ENCODE measurements at places on chromosomes 6 and 20. TPM values are rescaled to one million over a fixed set of nuclear protein-coding genes. Genes with fewer than 3 reads are reported as not detected.

GRCh38 chr6:163543321-163543720 lies 128.8 kb downstream of the QKI start:
- no peak for DNase-seq

GRCh38 chr6:9540534-9541126 lies 874.2 kb downstream of the TFAP2A start:
- peak; percentile 20 for DNase-seq

DNA sequence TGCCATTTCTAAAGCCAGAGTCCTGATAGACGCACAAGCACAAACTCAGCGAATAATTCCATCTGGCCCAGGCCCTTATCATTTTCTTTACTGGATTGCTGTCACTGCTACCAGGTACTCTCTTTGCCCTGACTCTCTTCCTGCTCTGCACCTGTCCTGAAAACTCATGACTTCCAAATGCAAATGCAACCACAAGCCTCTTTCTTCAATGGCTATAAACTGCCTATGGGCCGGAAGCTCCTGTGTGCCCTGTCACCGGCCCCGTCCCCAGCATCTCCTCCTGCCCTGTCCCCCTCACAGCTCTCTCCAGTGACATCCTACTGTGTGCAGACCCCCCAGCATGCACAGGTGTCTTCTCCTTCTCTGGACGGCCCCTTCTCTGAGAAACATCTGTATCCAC lies 302.6 kb downstream of the GMDS start:
- no peak for DNase-seq

DNA sequence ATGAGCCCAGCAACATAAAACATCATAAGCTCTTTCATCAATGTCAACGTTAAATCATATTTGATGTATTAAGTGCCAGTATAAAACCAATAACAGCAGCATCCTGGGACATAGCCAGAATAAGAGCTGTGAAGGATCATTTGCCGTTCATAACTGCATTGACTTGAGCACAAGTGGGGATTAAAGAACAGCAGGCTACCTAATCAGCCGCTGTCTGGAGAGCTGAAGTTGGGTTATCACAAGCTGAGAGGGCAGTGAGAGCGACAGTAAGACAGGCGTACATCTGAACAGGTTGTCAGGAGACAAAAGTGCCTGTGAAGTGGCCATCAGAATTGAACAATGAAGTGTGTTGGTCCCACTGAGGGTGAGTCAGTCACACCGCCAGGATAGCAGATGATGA lies 269.6 kb downstream of the GRIK2 start:
- no peak for DNase-seq

DNA sequence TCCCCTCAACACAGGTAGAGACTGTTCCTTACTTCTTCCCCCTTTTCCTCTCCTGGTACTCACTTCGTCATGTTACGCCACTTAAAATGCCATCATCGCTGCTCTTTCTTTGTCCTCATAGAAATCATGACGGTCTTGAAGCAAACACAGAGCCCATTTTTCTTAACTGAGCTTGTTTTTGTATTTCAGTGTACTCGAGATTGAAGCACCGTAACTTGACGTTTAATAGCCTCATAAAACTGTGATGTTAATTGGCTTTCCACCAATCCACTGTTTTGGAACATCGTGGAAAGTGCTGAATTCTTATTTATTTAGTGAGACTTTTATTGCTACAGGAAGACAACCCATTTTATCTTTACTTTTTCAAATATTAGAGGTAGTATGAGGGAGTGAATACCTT lies 38.7 kb downstream of the DUSP22 start:
- no peak for DNase-seq

DNA sequence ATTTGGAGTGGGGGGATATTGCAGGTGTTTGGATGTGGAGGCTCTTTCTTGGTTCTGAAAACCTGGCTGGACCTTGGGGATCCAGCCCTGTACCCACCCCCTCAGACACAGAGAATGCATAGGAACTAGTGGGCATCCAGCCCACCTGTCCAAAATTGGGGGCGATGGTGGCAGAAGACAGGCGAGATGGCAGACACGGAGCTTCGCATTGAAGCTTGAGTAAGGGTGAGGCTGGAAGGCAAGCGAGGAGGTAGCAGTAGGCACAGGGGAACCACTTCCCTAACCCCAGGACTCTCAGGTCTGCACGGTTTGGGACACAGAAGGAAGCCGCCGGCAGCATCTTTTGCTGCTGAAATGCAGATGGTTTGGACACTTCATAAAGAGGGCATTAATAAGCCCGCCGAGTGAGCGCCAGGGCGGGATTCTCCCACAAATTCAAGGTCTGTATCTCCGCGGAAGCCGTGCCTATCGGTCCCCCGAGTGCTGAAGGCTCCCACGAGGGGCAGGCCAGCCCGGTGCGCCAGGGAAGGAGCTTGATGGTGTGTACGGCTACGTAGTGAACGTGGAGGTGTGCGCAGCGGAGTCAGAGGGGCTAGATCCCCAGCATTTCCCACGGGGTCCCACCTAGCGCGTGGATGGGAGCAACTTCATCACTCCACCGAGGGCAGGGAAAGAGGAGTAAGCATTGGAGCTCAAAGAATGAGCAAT lies 1.6 kb upstream of the FOXA2 start:
- DNase-seq, result peak; percentile 19

GRCh38 chr6:101722471-101722870 lies 329.0 kb downstream of the GRIK2 start:
- DNase-seq, result no peak

DNA sequence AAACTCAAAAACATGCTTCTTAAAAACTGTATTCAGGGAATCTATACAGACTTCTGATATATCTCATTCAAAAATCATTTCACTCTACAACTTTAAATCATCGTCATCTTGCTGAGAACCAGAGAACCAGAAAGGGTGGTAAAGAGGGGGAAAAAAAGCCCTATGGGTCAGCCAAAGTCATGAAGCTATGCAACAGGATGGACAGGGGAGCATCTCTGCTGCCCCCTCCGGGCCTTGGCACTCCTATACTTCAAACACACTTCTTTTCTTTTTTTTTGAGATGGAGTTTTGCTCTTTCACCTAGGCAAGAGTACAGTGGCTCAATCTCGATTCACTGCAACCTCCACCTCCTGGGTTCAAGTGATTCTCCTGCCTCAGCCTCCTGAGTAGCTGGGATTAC lies 73.5 kb upstream of the NFATC2 start:
- no peak for DNase-seq

Gene NRSN1
- total RNA-seq, result not detected

DNA sequence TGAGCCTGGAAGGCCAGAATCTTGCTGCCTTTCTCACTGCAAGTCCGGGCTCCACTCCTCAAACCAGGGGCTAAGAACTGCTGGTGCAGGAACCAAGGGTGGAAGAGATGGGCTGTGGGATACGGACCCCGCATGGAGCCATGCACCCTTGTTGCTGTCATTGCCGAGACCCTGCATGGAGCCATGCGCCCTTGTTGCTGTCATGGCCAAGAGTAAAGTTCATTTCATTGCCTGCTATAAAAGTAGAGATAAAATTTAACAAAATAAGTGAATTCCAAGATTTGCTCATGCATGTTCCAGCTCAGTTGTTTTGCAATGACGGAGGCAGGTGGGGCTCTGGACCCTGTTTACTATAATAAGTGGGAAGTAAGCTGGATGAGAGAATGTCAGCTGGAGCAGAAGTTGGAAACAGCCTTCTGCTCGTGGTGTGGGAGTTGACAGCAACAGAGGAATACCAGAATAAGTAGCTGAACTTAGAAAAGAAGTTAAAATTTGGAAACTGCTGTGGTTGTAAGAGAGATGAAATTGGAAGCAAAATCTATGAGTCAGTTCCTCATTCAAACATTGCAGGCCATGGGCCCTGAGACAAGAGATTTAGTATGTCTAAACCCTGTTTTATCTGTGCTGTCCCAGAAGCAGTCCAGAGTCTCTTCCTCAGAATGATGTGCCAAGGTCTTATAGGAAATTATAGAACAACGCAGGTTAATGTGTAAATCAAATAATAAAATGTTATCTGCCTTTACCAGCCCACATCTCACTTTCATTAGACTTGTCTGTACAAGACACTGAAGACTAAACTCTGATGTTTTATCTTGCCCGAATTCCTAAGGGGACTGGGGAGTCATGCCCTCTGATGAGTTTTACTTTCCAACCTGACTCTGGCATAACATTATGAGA lies 15.8 kb upstream of the THBS2 start:
- peak; percentile 29 for DNase-seq

Gene WDR27
- total RNA-seq, result 60.5 TPM

GRCh38 chr6:100463630-100464161 lies 1.0 kb downstream of the SIM1 start:
- DNase-seq, result no peak

Gene TDRD6
- 0.39 TPM for total RNA-seq

GRCh38 chr6:26437550-26437949 lies 2.8 kb upstream of the BTN3A3 start:
- DNase-seq, result no peak

GRCh38 chr6:71326611-71327010 lies 38.0 kb downstream of the OGFRL1 start:
- no peak for DNase-seq

Gene DDX27
- 32.8 TPM for total RNA-seq

DNA sequence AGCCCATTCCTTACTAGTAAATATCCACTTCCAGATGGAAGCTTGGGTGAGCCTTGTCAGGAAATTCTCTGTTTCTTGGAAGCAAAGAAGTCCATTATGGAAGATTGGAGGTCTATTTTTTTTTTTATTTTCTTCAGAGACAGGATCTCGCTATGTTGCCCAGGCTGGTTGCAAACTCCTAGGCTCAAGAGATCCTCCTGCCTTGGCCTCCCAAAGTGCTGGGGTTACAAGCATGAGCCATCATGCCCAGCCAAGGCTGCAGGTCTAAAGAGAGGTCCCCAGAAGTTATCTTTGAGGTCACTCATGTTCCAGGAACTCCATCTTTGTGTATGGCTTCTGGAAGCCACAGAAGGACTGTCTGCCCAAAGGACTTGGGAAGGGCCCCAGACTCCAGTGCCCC lies 255.3 kb downstream of the LY86 start:
- no peak for DNase-seq

Gene UBD
- total RNA-seq, result 11.7 TPM

GRCh38 chr20:41394081-41394480 lies 27.5 kb upstream of the EMILIN3 start:
- DNase-seq, result no peak

Gene OR2H2
- not detected for total RNA-seq

DNA sequence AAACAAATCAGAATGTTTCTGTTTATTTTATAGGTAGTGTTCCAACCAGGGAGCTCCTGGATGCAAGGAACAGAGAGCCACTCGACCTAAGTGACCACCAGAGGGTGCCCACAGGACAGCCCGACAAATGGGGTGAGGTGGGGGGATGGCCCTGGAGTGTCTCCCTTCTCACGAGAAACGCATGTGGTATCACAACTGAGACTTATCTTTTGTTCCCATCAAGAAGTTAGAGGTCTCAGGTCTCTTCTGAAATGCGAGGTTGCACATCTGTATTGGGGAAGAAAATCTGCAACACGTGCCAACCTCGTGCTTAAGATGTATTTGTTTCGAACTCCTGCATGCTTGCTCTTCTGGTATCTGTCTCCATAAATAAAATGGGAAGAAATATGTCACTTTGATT lies 104.0 kb downstream of the ISM1 start:
- DNase-seq, result peak; percentile 52

GRCh38 chr20:11882651-11883050 lies 35.0 kb upstream of the BTBD3 start:
- DNase-seq, result no peak

DNA sequence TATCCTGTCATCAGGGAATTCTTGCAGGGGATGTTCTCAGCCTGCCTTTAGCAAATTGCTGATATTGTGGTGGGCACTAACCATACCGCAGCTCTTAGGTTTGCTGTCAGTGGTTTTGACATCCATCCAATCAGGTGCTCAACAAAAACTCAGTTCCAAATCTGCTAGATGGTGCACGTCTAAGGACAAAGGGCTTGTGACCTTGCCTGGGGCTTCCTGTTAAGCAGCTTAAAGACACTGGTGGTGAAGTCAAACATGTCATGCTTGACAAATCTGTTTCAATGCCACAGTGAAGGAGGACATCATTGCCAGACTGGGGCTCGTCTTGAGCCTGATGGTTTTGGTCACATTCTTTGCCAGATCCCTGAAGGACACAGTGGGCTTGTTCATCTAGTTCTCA lies 179.8 kb upstream of the NOX3 start:
- DNase-seq, result no peak

GRCh38 chr6:101683884-101684283 lies 290.4 kb downstream of the GRIK2 start:
- no peak for DNase-seq

DNA sequence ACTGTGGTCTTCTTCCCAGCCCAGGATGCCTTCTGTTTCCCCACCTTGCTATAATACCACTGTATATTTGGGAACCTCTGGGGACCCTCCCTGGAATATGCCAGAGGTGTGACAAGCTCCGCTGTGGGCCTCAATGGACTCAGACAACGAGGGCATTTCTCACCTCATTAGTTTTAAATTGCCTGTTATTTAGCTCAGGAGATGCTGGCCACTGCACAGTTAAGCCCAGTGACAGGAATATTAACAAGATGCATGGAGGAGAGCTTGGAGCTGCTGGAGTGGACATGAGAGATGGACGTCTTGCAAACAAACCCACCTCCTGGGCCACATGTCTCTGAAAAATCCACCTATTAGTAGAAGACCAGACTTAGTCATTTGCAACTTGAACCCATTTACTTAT lies 435.2 kb upstream of the CHD6 start:
- DNase-seq, result no peak
